ENCODE measurements at places on chromosomes 5 and 9.

GRCh38 chr5:173778152-173778782 lies 109.9 kb upstream of the CPEB4 start:
- no peak for DNase-seq

- no peak for DNase-seq
Measured at GRCh38 chr5:53288511-53288910, 179.0 kb upstream of the MOCS2 start.

DNA sequence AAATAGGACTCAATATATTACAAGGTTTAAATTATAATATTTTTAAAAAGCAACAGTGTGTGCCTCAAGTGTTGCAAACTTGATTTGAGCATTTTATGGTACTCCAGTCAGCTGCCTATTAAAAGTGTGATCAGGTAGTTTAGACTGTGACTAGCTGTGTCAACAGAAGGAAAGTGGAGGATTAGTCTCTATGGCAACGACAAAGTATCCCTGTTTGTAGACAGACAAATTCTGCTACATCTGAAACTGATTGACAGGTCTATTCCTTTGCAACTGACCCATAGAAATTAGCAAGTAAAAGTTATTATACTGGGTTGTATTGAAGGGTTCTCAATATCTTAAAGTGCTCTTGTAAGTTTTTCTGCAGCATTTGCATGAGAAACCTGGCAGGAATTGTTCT lies 249.8 kb upstream of the ARRDC3 start:
- DNase-seq, result no peak

GRCh38 chr9:85321561-85321960 lies 420.2 kb downstream of the AGTPBP1 start:
- DNase-seq, result no peak

- DNase-seq, result peak; percentile 90
Measured at GRCh38 chr5:36502608-36503007, 103.8 kb upstream of the SLC1A3 start.

DNA sequence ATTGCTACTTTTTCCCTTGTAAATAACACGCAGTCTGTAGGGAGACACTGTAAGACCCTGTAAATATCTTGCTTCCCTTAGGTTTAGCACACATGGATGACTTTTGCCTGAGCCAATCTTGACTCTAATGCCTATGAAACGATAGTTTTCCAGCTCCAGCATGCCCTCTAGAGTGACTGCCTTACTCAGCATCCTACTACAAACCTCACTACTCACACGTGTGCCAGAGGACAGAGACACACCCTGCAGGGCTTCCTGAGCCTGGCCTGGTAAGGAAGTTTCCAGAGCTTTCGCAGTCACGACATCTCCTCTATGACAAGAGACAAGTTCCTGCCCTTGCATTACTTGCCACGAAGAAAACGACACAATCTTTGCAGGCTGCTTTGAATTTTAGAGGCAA lies 138.1 kb downstream of the ATPSCKMT start:
- DNase-seq, result no peak

DNA sequence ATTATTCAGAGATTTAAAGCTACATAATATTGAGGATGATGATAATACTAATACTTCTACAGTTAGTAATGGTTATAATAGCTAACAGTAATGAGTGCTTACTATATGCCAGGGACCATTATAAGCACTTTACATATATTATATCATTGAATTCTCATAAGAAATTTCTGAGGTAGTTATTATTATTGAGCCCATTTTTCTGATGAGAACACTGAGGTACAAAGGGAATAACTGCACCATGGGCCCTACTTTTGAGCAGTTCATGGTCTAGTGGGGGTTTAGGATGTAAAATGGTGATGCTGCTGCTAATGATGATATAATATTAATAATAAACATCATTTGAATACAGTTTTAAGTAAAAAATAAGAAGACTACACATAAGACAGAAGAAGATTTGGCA lies 64.2 kb upstream of the SPDL1 start:
- DNase-seq, result no peak

GRCh38 chr5:13581914-13582313 lies 362.6 kb downstream of the DNAH5 start:
- no peak for DNase-seq

DNA sequence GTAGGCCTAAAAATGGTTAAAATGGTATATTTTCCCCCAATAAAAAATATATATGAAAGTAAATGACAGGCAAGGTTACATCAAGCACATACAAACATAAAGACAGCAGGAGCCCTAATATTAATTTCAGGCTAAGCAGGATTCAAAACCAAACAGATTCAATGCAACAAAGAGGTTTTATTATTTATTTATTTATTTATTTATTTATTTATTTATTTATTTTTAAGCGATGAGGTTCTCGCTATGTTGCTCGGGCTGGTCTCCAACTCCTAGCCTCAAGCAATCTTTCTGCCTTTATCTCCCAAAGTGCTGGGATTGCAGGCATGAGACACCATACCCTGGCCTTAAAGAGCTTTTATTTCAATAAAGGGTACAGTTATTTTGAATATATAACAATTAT lies 106.4 kb upstream of the SHB start:
- no peak for DNase-seq

- no peak for DNase-seq
Measured at GRCh38 chr5:72752909-72753308, 63.6 kb upstream of the TNPO1 start.

GRCh38 chr5:131230406-131230805 lies 33.4 kb upstream of the CDC42SE2 start:
- peak; percentile 25 for DNase-seq

- DNase-seq, result peak; percentile 77
Measured at GRCh38 chr5:67209141-67209771, 12.7 kb upstream of the CD180 start.

DNA sequence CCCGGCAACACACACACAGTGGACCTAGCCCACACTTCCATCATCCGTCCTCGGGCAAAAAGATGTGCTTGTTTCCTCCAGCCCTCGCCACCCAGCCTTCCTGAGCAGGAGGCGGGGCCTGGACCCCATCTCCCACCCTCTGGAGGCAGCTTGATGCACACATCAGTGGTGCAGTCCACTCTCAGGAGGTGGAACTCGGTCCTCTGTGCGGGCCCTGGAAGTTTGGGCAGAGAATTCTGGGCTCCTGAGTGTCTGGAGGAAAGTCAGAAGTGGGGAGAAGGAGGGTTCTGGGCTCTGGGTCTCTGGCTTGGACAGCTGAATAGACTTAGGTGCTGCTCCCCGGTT lies 54.0 kb upstream of the NEURL1B start:
- DNase-seq, result no peak

DNA sequence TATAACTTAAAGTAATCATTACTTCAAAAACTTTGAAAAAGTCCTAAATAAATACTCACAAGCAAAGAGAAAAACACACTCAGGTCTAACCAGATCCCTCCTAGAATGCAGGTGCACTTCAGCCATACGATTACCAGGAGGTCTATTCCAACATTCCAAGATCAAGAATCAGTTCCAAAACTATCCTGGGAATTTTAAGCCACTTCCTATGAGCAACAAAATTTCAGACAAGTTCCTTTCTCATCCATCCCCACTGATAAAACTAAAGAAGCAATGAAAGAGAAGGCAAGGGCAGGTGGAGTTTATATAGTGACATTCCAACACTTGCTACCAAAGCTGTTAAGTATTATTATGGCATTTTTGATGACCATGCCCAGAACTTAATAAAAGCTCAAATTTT lies 29.6 kb downstream of the MLLT3 start:
- DNase-seq, result peak; percentile 17

DNA sequence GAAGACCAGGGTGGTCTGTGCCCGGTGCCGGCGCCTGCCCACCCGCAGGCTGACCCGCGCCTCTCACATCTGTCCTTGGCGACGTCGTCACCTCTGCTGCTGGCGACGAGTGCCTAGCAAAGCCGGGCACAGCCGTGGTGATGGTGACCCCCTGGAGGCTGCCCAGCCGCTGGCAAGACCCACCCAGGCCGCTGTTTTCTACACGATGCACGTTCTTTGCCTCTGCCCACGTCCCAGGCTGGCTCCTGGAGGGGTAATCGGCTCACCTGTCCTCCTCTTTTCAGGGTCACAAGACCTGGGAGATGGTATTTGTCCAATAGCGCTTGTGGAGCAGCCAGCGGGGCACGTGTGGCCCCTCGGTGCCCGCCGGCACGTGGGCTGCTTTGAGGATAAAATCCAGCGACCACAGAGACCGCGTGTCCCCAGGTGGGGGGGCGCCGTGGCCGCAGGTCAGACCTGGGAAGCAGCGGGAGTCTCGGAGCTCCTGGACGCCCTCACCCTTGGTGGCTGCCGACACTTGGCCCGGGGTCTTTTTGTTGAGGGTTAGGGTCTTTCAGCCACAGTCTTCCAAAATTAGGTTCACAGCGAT lies 29.5 kb downstream of the SLC9A3 start:
- DNase-seq, result no peak
